ENCODE measurements at places on chromosomes 2 and 18.

DNA sequence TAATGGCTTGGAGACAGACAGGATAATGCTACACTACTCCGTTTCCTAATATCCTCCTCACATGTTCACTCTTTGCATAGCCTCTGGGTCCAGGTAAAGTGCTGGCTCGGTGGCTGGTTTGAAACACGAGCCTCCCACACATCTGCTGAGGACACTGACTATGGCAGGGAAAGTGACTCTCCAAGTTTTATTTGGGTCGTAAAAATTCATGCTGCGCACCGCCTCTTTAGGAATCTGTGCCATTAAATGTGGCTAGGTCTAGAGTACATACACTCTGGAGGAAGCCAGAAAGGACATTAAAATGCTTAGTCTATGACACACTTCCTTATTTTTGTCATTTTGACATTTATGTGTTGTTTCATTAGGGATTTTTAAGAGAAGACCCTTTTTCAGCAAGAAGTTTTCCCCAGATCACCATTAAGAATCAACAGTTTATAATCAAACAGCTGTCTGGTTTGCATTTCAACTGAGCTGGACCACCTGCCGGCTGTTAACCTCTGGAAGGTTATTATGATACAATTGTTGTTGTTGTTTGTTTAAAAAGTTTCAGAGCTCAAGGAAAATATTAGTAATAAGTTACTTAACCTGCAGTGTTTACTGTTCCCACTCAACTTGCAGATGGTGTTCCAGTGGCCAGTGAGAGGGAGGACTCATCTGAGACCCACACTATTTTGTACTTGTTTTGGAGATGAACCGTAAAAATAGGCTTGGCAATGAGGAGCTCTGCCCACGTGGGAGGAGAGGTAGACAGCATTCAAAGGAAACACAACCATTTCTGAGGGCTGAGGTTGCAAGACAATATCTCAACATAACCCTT, 443.3 kb upstream of the MEIS1 start:
- DNase-seq = no peak

DNA sequence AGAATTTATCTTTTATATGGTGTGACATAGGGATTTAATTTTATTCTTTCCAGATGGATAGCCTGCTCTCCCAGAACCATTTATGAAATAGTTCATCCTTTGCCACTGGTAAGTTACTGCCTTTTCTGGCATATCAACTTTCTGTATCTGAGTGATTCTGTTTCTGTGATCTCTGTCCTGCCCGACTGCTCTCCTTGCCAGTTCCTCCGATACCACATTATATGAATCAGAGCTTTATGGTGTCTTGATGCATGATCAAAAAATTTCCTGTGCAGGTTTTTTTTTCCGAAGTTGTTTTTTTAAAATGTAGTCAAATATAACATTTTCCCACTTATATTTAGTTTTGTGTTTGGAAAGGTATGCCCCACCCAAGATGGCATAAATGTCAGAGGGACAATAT, 242.5 kb downstream of the CYP26B1 start:
- no peak for DNase-seq

DNA sequence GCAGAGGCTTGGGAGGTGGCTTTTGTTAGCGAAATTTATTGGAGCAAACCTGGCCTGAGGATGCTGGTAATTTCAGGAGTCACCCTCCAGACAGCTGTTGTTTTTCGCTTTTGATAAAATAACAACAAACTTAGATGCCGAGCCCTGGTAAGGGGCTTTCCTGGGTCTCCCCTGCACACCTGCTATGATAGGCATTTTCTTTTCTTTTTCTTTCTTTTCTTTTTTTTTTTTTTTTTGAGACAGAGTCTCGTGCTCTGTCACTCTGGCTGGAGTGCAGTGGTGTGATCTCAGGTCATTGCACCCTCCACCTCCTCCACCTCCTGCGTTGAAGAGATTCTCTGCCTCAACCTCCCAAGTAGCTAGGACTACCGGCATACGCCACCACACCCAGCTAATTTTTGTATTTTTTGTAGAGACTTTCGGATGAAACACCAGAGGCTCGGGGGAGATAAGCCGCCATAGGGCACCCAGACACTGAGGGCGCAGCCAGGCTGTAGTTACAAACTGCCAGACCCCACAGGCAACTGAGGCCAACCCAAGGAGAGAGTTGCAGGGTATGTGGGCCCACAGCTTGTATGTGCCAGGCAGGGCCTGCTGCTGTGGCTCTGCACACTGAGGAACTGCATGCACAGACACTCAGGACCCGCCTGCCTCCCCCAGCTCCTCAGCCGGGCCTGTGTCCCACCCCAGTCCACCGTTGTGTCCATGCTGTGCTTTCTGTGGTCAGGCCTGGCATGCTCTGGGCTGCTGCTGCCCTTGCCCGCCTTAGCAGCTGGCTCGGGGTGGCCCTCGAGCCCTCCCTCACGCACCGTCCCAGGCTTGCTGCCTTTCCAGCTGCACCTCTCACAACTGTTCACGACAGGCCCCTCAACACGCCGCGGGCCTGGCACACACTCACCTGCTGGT, 3.9 kb downstream of the GYPC start:
- peak; percentile 78 for DNase-seq

- DNase-seq = no peak
Measured at GRCh38 chr2:9745153-9745899, 97.9 kb upstream of the TAF1B start.

DNA sequence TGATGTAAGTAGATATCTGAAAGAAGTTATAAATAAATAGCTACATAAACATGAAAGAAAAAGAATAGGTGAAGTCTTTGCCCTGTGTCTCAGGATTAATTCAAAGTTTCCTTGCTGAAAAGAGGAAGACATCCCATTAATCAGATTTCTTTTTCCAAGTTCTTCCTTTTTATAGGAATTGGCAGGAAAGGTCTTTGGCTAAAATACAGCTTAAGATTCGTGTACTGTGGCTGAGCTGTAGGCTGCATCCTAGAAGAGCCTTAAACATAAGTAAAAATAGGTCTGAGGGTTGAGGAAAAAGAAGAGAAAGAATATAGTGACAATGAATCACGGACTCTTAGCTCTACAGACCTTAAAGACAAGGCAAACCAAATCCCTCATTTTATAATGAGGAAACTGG, 579.9 kb downstream of the NRXN1 start:
- no peak for DNase-seq

Measured in hematopoietic multipotent progenitor cell treated with erythropoietin and hydrocortisone succinate and interleukin-3 and kit ligand, for 4 days (in vitro differentiated cells).